ENCODE measurements at places on chromosomes 12 and 14.

GRCh38 chr14:20302042-20302755 is 3.6 kb downstream of the TTC5 start:
- DNase-seq, result peak; percentile 70

- no peak for DNase-seq
Measured at GRCh38 chr12:56332512-56333196, 1.1 kb downstream of the PAN2 start.

DNA sequence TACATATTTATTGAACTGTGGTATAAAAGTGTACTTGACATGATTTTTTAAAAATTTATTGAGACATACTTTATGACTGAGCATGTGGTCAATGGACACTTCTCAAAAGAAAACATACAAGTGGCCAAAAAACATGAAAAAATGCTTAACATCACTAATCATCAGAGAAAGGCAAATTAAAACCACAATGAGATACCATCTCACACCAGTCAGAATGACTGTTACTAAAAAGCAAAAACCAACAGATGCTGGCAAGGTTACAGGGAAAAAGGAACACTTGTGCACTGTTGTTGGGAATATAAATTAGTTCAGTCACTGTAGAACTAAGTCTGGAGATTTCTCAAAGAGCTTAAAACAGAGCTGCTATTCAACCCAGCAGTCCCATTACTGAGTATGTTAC is 1177.6 kb downstream of the GALC start:
- DNase-seq, result no peak

DNA sequence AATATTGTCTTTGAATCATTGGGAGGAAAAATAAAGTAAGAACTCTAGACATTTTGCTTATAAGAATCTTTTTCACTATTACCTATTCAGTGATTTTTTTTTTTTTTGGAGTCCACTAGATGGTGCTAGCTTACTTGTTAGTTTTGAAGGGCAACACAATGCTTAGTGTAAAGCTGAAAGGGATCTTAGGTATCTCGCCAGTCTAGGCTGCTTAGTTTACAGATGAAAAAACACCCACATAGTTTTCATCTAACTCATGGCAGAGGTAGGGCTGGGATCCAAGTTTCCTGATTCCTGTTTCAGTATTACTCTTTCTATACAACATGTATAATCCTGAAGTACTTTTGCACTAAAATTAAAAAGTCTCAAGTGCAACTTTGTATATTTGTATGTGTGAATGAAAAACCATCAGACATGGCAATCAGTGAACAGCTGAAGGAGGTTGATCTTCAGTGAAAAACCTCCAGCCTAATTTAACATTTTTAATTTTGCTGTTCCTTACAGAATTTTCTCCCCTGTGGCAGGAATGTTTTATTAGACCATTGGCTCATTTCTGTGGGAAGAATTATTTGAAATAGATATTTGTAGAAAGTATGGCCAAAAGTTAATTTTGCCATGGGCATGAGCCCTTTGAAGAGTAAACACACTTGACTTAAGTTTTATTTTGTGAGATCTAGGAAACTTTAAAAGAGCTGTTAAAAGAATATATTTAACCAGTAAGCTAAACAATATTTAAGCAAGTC is 40.7 kb downstream of the LRRIQ1 start:
- DNase-seq, result peak; percentile 95

- no peak for DNase-seq
Measured at GRCh38 chr12:110936367-110937103, 16.2 kb upstream of the MYL2 start.

DNA sequence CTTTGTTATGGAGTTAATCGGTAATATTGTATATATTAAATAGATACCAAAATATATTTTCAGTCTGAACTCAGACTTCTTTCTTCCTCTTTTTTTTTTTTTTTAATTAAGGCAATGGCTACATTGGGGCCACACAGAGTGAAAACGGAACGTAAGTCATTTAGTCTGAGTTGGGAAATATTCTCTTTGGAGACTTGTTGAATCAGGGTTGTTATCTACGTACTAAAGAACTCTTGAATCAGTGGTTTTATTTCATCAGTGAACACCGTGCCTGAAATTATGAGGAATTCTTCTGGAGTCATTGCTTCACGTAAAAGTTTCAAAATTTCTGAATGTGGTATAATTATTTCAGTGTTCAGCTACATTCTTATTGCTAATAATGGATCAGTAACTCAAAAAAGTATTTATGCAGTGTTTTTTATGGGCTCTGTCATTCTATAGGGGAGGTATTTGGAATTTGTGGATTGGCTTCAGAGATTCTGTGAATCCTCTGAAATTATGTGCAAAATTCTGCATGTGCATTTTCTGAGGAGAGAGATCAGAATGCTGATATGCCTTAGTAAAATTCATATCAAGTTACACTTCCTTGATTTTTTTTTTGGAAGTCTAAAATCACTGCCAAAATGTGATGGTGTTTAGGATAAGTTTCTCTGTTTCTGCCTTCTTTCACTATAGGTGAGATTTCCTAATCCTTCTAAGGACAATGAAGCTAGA is 39.6 kb downstream of the BRMS1L start:
- DNase-seq, result no peak

- no peak for DNase-seq
Measured at GRCh38 chr12:53712059-53712643, 15.1 kb downstream of the CALCOCO1 start.

DNA sequence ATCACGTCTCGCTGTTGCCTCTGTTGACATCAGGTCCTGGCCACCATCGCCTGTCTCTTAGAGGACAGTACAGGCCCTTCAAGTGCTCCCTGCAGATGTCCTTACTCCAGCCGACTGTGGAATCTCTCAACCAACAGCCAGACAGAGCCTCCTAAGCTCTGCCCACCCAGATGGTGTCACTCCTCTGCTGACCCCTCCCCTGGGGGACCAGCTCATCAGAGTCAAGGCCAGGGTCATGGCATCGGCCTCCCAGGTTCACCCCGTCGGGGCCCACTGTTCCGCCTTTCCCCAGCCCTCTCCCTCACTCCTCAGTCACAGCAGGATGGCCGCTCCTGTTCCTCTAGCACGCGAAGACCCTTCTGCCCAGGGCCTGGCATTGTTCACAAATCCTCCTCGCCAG is 157.3 kb upstream of the TMEM132C start:
- DNase-seq, result no peak

DNA sequence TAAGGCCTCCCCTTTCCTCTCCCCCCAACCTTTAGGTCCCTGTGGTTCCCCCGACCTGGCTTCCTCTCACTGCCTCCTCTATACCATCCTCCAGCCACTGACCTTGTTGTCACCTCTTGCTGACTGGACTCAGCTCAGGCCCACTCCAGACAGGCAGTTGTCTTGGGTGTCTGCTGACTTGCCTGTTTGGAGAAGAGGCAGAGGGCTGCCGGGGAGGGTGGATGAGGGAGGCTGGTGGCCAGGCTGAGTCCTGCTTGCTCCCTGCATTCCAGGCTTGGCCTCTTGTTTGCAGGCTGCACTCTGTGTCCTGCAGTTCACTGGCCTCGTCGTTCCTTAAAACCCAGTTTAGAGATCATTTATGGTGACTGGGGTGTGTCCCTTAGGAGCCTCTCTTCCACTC is 31.0 kb upstream of the RD3L start:
- peak; percentile 13 for DNase-seq

- DNase-seq, result peak; percentile 34
Measured at GRCh38 chr12:46491548-46491947, 119.0 kb upstream of the SLC38A2 start.

DNA sequence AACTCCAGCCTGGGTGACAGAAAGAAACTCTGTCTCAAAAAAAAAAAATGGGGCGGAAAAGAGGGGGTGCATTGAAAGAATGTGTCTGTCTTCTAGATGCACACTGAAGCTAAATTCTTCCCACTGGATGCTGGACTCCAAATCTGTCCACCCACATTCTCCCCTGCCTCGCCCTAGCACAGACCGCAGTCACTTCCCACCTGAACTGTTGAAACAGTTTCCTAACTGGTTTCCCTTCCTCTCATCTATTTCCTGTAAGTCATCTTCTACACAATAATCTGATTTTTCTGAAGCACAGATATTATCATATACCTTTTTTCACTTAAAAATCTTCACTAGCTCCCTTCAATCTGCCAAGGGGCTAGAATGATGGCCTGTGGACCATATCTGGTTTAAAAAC is 1.5 kb upstream of the HCAR1 start:
- DNase-seq, result no peak

GRCh38 chr14:79424462-79424861 is 786.8 kb downstream of the DIO2 start:
- DNase-seq, result peak; percentile 48

DNA sequence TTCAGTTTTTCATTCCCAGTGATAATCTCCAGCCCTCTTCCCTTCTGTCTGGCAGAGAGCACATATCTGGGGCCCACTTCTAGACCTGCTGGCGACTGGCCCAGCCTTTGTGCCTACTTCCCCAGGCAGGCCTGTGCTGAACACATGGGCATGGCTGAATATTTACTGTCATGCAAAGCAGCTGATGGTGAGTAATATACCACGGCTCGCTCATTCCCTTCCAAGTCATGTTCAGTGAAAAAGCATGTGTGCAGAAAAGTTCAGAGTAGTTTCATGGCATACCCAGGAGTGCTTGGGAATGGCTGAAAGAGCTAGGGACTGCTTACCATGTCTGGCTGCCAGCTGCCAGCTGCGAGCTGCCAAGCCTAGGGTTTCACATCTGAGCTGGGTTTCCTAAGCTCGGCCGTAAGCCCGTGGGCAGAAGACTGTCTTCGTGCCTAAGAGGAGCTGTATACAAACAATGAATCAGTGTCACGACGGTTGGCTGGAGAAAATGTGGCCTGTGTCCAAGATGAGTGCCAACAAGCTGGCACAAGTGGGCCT is 179.9 kb upstream of the PELI2 start:
- DNase-seq, result no peak

GRCh38 chr12:113373969-113374368 is 15.6 kb downstream of the PLBD2 start:
- no peak for DNase-seq

All from iris pigment epithelial cell (primary cell).